ENCODE measurements at places on chromosomes 6 and 20.

- DNase-seq = no peak
Measured at GRCh38 chr6:35036059-35036827, 104.9 kb downstream of the TCP11 start.

GRCh38 chr6:5384276-5384675 is 123.0 kb downstream of the FARS2 start:
- DNase-seq = no peak

GRCh38 chr6:140446241-140446640 is 1071.8 kb upstream of the CITED2 start:
- DNase-seq = no peak

DNA sequence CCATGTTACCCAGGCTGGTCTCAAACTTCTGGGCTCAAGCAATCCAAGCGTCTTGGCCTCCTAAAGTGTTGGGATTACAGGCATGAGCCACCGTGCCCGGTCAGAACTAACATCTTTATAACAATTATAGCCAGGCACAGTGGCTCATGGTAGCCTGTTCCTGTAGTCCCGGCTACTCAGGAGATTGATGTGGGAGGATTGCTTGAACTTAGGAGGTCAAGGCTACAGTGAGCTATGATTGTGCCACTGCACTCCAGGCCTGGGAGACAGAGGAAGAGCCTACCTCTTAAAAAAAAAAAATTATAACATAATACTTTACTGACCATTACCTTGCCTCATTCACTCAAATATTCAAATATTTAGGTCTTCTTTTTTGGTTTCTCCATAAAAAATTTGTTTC is 16.8 kb upstream of the MYMX start:
- DNase-seq = no peak

GRCh38 chr20:36859282-36859555 is 16.7 kb upstream of the TLDC2 start:
- DNase-seq = no peak

GRCh38 chr6:25675167-25675566 is 23.2 kb downstream of the SCGN start:
- DNase-seq = no peak

DNA sequence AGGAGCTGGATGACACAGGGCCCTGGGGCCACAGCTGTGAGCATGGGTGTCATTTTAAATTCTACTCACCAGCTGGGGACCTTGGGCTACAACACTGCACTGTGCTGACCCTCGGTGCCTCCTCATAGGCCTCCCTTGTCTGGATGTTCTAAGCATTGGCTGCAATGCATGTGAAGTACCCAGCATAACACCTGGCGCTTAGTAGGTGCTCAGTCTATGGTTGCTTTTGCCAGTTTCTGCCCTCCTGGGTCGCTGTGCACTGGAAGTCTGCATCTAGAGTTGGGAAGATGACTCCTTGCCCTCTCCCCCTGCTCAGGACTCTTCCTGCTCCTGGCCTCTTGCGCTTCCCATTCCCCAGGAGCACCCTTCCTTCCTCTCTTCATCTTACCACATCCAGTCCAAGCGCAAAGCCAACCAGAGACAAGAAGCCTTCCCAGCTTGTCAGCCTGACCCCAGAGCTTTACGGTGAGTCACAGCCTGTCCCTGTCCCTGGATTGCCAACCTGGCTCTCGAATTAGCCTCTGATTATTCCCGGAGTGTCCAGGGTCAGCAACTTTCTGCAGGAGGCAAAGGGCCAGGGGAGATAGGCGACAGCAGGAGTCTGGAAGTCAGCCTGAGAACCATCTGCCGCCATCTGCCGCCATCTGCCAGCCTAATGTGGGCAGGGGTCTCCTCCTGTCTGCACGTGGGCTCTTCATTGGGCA is 8.8 kb downstream of the SLC13A3 start:
- DNase-seq = no peak

DNA sequence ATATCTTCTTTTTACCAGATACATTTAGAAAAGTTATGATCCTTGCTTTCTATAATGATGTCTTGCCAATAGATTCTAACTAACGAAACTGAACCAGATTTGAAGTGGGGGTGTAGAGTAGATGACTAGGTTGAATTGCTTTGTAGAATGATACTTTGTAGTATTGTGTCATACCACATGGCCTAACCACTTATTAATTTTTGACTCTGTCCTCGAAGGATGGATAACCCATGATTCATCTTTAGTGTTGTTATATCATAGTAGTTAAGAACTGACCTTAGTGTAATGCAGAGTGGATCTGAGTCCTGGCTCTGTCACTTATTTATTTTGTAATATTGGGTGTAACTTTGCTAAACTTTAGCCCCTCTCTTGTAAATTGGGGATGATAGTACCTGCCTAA is 4.5 kb downstream of the PHF3 start:
- DNase-seq = no peak

- DNase-seq = no peak
Measured at GRCh38 chr6:31158863-31159855, 770 bp downstream of the TCF19 start.

DNA sequence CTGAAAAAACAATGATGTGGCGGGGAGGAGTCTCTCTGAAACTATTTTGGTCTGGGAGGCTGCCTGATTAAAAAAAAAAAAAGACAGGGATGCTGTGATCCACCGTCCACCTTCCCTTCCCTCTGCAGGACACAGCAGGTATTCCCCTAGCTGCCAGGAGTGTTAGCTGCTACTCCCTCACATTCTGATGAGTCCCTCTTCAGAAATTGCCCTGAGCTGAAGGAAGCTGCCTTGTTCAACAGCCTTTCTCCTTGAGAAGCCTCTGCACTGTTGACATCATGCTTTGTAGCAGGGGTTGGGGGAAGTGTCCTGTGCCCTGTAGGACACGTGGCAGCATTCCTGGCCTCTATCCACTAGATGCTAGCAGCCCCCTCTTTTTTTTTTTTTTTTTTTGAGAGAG is 71.7 kb upstream of the ZMYND8 start:
- DNase-seq = no peak

- DNase-seq = no peak
Measured at GRCh38 chr6:11606332-11606731, 68.8 kb downstream of the TMEM170B start.

DNA sequence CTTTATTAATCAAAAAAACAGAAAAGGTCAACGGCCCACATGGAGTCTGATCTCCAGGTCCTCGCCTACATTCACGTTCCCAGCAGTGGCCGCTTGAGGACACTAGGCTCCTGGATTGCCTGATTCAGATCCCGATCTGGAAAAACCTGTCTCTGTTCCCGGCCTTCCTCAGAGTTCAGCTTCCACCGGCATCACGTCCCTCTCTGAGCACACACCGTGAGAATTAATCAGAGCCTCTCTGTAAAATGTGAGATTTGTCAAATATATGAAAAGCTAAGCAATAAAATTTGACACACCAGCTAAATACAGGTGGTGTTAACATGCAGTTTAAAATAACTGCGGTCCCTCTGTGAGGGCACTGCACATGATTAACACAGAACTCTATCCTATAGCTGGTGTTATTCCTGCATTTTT is 122.8 kb upstream of the COL21A1 start:
- DNase-seq = no peak

GRCh38 chr6:73577676-73578075 is 56.8 kb upstream of the EEF1A1 start:
- DNase-seq = no peak

GRCh38 chr20:11978496-11978895 is 60.8 kb downstream of the BTBD3 start:
- no peak for DNase-seq

DNA sequence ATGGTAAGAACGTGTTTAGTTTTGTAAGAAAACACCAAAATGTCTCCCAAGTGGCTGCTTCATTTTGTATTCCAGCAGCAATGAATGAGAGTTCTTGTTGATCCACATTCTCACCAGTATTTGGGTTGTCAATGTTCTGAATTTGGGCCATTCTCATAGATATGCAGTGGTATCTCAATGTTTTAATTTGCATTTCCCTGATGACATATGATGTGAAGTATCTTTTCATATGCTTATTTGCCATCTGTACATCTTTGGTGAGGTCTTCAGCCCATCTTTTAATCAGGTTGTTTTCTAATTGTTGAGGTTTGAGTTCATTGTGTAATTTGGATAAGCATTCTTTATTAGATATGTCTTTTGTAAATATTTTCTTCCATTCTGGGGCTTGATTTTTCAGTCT is 436.8 kb upstream of the IRAK1BP1 start:
- no peak for DNase-seq

GRCh38 chr20:17872959-17873358 is 95.6 kb downstream of the SNX5 start:
- no peak for DNase-seq

GRCh38 chr6:26249707-26249956 is 115.4 kb upstream of the BTN3A2 start:
- DNase-seq = no peak

DNA sequence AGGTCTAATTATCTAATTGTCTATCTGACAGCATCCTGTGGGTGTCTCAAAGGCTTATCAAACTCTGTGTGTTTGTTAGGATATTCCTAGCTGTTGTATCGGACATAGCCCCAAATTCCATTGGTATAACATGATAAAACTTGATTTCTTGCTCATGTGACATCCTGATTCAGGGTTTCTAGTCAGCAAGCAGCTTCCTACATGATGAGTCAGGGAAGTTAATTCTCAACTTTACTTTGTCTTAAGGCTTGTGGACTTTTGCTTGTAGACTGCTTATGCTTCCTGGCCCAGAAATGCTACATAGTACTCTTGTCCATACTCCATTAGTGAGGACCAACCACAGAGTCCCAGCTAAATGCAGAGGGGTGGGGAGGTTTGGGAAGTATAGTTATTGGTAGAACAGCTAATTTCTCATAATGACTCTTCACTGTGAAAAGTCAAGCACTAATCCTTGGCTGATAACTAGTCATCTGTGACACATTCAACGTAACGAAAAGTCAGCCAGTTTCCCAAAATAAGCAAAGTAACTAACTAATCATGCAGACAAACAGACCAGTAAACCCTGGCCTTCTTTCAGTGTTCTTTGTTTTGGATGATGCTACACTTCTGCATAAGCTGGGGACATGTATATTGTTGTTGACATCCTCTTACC is 25.8 kb downstream of the NKAIN2 start:
- DNase-seq = no peak

GRCh38 chr20:56634735-56635385 is 5.8 kb downstream of the TFAP2C start:
- DNase-seq = no peak

DNA sequence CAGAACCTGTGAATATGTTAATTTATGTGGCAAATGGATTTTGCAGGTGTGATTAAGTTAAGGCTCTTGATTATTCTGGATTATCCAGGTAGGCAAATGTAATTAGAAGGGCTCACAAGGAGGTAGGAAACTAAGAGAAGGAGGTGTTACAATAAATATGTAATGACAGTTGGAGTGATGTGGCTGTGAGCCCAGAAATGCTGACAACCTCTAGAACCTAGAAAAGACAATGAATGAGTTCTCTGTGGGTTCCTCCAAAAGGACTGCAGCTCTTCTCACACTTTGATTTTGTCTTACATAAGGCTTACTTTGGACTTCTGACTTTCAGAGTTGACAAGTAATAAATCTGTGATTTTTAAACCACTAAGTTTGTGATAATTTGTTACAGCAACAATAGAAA is 406.6 kb upstream of the EPHA7 start:
- DNase-seq = no peak

- no peak for DNase-seq
Measured at GRCh38 chr6:156280065-156280464, 497.1 kb upstream of the ARID1B start.

DNA sequence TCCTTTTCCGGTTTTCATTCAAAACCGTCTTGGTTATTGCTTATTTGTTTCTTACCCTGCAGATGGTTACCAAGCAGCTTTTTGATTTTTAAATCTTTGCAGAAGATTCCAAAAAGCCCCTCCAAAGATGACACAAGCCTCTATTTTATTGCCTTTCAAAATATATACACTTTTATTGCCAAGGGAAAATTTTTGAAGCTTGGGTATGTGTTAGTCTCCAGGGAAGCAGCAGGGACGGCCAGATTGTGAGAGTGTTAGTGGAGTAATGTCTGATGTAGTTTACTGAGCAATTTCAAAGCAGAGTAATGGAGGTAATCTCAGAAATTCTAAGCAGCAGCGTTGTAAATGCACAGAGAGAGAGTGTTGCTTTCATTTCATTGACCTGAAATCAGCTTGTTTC is 193.8 kb downstream of the FARS2 start:
- no peak for DNase-seq

DNA sequence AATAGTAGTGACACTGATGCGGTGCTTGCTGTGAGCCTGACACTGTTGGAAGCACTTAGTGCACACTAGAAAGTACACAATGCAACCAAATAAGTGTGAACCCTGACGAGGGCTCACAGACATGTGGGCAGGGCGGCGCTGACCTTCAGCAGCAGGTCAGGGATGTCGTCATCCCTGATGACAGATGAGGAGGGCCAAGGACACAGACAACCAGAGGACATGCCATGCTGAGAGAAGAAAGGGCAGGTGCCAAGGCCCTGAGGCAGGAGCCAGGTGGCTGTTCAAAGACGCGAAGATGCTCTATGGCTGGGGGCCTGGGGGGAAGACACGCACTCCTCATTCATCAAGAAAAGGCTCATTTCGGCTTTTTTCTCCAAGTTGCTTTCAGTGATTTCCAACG is 176.4 kb upstream of the CST7 start:
- DNase-seq = no peak

DNA sequence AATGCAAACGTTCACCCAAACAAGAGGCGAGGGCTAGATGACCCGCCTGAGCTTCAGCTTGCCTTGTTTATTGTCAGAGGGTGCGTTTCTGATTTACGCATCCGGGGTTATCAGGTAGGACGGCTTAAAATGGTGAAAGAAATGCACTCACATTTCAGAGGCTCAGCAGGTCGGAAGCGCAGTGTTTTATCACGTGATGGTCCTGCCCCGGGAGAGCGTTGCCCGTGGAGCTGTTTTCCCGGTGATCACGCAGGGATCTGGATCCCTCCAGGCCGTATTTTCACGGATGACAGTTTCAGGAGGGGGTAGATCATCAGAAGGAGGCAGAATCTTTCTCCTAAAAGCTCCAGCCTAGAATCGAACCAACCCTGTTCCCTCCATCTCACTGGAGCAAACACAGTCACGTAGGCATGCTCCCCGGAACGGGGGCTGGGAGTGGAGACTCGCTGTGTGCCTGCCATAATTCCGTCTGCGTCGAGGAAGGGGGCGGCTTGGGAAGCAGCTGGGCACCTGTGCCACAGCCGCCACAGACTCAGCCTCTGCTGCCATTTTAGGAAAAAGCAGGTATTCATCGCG is 121.7 kb downstream of the SMOC2 start:
- DNase-seq = no peak

Data from CD4-positive, alpha-beta T cell treated with Interleukin-4 for 1 hour (primary cell).